ENCODE measurements at places on chromosomes 7 and 10.

DNA sequence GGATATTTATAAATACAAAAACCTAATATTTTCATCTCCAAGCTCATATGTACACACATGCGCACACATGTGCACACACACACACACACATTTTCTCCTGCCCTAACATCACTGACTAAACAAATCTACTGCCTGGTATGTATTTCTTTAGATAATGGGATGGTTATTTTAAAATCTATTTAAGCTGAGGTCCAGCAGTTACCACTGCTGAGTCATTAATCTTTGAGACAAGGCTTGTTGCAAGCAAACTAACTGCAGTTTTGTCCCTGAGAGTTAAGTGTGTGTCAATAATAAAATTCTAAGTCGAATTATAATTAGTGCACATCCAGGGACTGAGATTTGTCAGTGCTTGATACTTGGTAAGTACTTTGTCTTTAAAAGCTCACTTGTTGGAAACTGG, 135.1 kb downstream of the VPS50 start:
- DNase-seq, result no peak

DNA sequence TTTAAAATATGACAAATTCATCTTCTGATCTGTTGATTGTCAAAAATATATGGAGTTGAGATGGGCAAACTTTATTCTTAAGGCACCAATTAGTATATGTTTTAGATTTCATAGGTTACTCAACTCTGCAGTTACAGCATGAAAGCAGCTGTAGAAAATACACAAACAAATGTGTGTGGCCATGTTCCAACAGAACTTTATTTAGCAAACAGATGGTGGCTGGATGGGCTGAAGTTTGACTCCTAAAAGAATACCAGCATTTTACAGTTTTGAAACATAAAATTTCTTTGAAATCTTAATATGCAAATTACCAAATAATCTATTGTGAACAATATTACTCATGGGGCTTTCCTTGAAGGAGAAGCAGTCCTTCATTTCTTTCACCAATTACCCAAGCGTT, 1206.0 kb upstream of the LRRTM3 start:
- DNase-seq, result no peak

GRCh38 chr10:45811075-45811474, 36.2 kb downstream of the AGAP4 start:
- DNase-seq, result no peak

DNA sequence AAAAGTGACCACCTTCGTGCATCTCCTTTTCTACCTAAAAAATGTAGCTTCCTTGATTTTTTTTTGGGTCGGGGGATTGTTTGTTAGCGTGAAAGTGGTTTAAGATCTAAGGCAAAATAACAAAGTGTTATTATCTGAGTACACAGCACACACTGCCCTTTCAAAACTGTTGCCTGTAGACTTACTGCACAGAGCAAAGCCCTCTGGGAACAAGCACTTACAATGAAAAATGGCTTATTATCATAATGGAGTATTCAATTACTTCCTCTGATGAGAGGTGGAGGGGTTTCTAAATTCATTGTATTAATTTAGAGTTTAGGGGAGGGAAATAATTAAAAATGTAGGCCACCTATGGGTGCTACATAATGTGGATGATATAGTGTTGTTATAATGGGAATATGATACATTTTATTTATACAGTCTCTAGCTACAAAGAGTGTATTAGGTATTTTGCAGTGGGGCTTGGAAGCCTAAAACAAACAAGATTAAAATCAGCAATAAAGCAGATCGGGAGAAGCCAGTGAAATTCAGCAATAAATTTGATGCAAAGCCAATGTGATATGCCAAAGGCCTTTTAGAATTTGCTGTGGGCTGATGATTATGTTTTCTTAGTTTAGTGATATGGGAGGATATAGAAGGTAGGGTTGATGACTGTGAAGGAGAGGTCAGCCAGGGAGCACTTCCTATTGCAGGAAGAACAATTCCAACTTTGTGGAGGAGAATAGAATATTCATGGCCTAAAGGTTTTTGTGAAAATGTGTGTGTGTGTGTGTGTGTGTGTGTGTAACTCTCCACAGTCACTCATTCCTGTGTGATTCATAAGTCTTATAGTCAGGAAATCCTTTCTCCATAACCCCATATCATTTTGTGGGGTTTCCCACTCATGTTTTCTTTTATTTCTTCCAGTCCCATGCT, 17.7 kb upstream of the EXOC4 start:
- no peak for DNase-seq

DNA sequence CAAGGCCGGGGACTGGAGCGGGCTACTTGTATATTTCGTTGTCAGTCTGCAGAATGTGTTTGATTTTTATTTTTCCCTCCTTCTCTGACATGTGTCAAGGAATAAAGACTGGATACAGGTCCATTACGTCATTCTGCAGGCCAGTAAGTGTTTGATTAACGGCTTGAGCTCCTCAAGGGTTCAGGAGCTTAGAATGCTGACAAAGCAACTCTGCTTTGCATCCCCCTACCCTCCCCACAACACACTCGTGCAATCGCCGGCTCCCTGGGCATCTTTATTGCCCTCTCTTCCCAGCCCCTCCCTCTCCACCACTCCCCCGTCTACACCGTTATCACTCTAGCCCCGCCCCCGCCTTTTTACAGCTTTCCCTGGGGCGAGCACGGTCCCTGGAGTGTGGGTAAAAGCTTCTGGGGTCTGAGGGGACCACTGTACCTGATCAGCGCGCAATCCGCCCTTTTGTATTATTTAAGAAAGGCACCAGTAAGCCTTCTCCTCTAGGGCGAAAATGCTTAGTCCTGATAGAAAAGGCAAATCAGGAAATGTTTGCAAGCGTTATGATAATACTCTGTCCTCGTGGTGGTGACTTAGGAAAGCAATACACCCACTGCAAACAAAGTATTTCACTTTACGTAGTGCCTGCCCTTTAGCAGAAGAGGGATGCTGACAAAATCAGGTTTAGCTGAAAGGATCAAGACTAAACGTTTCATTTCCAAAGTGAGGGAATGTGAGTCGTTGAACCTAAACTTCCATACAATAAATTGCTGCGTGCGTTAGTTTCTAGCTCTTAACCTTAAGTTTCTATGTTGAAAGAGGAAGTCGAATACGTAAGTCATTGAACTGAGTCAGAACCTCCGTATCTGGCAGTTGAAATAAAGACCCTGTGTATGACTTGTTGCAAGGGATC, 1.4 kb upstream of the CREB5 start:
- no peak for DNase-seq

- DNase-seq, result no peak
Observed at GRCh38 chr7:77456696-77457095, 40.5 kb upstream of the GSAP start.

- no peak for DNase-seq
Observed at GRCh38 chr10:128884496-128885072, 582.5 kb upstream of the MGMT start.

DNA sequence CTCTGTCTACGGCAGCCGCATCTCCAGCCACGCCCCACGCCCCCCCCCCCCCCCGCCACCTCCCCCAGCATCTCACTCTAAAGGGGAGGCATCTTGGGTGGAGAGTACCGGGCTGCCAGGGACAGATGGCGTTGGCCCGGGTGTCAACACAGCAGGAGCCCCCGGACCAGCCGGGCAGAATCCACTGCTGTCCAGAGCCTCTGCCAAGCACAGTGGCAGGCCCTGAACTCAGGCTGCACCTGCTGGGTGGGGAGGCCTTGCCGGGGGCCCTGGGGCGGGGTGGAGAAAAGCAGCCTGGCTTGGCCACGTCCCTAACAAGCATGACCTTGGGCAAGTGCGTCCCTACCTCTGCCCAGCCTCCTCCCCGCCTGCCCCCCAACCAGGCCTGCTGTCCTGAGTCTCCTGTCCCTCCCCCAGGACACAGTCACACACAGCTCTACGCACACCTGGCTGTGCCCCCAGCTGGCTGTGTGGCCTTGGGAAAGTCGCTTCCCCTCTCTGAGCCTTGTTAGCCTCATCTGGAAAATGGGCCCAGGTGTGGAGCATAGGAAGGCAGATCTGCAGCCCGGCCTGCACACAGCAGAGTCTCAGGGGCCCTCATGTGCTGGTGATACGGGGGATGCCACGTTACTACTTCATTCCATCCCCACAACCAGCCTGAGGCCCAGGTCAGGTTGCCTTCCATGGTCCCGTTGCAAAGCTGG, 45.2 kb downstream of the MICALL2 start:
- peak; percentile 66 for DNase-seq

GRCh38 chr7:137975768-137976167, 26.1 kb downstream of the CREB3L2 start:
- no peak for DNase-seq

- DNase-seq, result no peak
Observed at GRCh38 chr10:68090586-68090985, 15.5 kb upstream of the HERC4 start.

GRCh38 chr10:101123085-101123814, 7.8 kb upstream of the TLX1 start:
- DNase-seq, result no peak

- DNase-seq, result no peak
Observed at GRCh38 chr10:32979041-32979440, 21.0 kb upstream of the ITGB1 start.

DNA sequence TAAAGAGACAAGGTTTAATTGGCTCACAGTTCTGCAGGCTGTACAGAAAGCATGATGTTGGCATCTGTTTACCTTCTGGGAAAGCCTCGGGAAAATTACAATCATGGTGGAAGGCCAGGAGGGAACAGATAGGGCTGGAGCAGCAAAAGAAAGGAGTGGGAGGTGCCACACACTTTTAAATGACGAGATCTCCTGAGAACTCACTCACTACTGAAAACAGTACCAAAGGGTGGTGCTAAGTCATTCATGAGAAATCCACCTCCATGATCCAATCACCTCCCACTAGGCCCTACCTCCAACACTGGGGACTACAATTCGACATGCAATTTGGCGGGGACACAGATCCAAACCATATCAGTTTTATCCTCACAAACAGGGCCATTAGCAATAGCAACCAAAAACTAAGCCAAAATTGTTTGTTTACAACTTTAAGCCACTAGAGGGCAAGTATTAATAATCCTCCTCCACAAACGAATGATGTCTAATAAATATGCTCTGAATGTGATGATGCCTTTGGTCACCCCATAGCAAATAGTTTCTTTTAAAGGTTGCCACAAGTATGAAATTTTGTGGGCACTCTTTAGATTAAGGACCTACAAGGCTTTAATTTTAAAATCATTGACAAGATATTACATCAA, 129.2 kb upstream of the NRBF2 start:
- no peak for DNase-seq

- no peak for DNase-seq
Observed at GRCh38 chr10:71727105-71727737, 7.6 kb upstream of the C10orf105 start.

GRCh38 chr10:13191362-13191761, 30.0 kb downstream of the MCM10 start:
- no peak for DNase-seq

DNA sequence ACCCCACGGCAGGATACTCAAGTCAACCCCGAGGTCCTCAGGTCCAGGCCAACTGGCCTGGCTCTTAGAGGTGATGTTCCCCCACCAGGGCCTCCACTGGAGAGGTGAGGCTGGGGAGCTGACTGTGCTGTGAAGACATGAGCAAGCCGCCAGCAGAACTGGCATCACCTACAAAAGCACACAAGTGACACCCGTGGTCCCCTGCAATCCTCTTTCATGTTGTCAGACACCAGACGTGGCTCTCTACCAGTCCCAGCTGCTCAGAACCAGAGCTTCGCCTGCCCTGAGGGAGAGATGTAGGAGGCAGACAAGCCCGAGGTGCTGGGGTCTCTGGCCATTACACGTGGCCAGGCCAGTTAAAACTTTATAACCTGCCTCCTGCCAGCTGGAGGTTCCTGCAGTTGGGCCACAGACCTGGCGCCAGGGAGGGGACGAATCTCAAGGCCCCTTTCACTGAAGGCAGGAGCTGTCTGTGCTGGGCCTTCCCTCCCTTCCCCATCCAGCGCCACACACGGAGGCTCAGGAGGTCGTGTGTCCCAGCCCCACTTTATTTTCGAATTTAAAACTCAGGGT, 2.2 kb downstream of the COMTD1 start:
- peak; percentile 12 for DNase-seq

- no peak for DNase-seq
Observed at GRCh38 chr7:114432703-114433102, 18.1 kb downstream of the FOXP2 start.

GRCh38 chr7:30379131-30379530, 94.7 kb downstream of the ZNRF2 start:
- DNase-seq, result no peak

- DNase-seq, result no peak
Observed at GRCh38 chr10:126334272-126334671, 54.0 kb downstream of the ADAM12 start.

DNA sequence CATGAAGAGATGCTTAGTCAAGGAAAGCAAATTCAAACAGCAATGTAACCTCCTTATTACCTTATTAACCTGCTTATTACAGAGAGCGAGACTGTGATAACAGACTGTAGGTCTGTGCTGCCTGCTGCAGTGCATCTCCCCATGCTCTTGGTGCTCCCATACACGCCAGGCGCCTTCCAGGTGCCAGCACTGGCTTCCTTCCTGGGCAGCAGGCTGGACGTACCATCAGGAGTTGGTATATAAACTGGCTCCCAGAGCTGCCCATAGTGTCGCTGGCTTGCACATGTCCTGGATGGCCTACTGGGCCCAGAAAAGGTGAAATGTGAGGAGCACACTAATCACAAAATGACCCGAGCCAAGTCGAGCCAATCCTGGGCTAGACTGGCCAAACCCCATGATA, 13.5 kb downstream of the ATP6V0E2 start:
- no peak for DNase-seq

- no peak for DNase-seq
Observed at GRCh38 chr7:27123477-27124053, 7.0 kb downstream of the HOXA4 start.

GRCh38 chr10:944034-944831, 12.7 kb upstream of the LARP4B start:
- DNase-seq, result no peak

DNA sequence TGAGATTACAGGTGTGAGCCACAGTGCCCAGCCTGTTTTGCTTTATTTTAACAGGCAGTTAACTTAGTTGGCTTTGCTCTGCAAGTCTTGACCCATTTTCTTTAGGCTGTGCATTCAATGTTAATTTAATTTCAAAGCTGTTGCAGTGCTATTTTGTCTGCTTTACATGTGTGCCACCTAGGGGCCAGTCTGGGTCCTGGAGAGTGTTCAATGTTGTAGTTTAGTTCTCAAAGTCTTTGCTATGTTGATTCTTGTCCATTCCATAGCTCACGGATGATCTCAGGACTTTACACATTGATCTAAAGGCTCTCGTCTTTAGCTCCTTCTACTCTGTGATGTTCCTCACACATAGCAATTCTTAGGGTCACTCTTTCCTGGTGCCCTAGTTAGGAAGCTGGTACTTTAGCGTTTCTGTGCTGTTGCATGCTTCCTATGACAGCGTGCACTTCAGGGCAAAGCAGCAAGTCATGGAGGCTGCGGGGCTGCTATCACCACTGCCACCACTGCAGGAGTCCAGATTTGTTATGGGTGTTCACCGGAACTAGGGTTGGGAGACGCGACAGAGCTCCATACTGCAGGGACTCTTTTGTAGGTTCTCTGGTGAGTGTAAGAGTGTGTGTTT, 16.4 kb upstream of the ABCA13 start:
- DNase-seq, result no peak

- DNase-seq, result no peak
Observed at GRCh38 chr7:83769407-83769806, 120.5 kb upstream of the SEMA3E start.

Data from DMS 273 treated with DMSO at 0.1 percent for 48 hours (cell line).